ENCODE measurements at places on chromosomes 1 and 21.

- DNase-seq = no peak
Measured at GRCh38 chr1:90761156-90761555, 44.1 kb upstream of the BARHL2 start.

GRCh38 chr21:33185852-33186251, 43.9 kb upstream of the IFNAR2 start:
- DNase-seq = no peak

DNA sequence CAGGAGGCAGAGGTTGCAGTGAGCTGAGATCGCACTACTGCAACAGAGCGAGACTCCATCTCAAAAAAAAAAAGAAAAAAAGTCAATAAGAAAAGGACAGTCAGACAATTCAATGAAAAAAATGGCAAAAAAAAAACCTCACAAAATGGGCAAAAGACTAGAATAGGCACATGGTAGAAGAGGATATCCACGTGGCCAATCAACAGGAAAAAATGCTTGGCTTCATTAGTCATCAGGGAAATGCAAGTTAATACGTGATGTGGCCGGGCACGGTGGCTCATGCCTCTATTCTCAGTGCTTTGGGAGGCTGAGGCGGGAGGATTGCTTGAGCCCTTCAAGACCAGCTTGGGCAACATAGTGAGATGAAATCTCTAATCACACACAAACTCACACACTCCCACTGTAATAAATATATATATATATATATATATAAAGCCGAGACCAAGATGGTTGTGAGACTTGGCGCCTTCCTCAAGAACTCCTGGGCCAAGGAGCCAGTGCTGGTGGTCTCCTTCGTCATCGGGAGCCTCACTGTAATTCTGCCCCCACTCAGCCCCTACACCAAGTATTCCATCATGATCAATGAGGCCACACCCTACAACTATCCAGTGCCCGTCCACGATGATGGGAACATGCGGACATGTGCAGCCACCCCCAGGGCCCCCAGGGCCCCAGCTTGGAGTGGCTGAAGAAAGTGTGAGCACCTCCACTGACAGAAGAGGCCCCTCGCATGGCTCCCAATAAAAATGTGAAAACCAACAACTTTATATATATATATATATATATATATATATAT, 22.9 kb upstream of the LEFTY2 start:
- DNase-seq = no peak

- peak; percentile 43 for DNase-seq
Measured at GRCh38 chr1:160070243-160071163, 543 bp upstream of the KCNJ10 start.

DNA sequence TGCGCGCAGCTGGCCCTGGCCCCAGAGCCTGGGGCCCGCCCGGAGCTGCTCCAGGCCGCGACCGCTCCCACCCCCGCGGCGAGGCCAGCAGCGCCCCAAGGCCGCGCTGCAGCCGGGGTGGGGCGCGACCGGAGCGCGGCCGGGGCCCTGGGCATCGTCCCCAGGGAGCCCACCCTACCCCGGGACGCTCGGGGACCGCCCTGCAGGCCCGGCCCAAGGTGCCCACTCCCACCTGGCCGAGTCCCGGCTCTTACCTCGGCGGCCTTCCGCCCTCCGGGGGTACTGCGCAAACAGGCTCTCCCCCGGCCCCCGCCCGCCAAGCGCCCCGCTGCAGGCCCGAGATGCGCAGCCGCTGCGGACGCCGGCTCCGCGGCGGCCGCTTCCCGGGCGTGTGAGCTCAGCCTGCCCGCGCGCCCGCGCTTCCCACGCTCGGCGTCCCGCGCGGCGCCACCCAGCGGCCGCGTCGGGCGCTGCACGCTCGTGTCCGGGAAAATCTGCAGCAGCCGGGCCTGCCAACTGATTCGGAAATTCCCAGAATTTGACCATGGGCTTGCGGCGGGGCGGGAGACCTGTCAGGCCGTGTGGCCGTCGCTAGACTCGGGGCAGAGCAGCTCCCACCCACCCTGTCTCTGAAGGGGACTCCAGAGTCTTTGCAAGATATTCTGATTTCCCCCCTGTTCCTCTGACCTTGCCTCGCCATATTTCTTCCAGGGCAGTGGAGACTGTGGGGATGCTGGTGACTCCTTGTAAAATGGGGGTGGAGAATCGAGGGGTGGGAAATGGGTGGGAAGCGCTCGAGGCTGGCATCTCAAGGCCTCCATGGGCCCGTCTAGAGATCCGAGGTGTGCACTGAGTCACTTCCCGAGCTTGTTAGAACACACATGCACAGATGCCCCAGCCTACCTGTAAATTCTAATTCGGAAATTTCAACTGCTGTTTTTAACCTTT, 41.9 kb downstream of the CD34 start:
- DNase-seq = peak; percentile 64

Data from HuH-7.5 (cell line).